ENCODE measurements at places on chromosomes 11 and 22.

DNA sequence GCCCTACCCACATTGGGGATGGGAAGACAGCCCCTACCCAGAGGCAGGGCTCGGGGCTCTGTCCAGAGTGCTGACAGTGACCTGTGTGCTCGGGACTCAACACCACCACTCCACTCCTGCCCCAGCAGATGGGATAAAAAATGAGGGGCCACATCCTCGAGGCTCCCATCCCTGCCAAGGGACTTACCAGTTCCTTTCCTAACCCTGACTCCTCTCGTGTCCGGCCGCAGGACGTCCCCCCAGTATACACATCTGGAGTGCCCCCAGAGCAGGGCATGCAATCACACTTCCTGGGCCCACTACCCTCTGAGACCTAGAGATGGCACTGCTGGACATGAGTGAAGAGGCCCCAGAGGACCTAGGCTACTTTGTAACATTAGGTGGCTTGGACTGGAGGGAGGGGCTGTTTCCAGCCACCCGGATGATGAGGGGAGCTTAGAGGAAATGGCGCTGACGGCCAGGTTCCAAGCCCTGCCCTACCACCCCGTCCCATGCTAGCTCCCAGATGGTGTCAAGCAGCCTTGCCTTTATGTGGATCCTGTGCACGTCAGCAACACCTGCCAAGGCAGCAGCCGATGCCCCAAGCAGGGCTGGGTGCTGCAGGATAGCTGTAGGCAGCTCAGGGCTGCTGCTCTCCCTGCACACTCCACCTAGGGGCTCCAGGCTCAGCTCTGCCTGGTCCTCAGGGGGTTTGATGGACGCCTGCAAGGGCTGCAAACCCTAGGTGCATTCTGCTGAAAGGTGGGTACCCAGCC is 86.6 kb downstream of the DGCR2 start:
- DNase-seq, result no peak

DNA sequence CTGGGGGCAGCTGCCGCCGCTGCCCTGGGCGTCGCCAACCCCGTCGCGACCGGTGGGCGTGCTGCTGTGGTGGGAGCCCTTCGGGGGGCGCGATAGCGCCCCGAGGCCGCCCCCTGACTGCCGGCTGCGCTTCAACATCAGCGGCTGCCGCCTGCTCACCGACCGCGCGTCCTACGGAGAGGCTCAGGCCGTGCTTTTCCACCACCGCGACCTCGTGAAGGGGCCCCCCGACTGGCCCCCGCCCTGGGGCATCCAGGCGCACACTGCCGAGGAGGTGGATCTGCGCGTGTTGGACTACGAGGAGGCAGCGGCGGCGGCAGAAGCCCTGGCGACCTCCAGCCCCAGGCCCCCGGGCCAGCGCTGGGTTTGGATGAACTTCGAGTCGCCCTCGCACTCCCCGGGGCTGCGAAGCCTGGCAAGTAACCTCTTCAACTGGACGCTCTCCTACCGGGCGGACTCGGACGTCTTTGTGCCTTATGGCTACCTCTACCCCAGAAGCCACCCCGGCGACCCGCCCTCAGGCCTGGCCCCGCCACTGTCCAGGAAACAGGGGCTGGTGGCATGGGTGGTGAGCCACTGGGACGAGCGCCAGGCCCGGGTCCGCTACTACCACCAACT is 1.0 kb downstream of the FUT4 start:
- DNase-seq, result no peak

GRCh38 chr11:124977006-124977405 is 23.0 kb downstream of the CCDC15 start:
- DNase-seq, result no peak

DNA sequence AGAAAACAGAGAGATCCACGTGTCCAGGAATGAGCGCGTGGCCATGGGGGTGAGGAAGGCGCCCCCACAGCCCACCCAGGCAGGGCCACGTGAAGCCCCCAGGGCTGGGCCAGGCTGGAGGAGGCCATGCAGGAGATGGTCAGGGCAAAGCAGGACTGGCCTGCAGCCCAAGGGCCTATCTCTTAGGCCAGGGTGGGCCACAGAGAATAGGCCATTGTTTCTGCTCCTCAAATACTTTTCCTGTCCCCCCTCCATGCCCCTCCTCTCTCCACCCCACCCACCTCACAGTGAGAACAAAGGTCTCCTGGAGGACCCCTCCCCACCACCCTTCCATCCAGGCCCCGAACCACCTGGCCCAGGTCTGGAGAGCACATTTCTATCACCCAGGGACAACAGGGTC is 8.3 kb upstream of the CDC42EP1 start:
- DNase-seq, result no peak

GRCh38 chr11:129881570-129882170 is 13.7 kb downstream of the NFRKB start:
- DNase-seq, result no peak

DNA sequence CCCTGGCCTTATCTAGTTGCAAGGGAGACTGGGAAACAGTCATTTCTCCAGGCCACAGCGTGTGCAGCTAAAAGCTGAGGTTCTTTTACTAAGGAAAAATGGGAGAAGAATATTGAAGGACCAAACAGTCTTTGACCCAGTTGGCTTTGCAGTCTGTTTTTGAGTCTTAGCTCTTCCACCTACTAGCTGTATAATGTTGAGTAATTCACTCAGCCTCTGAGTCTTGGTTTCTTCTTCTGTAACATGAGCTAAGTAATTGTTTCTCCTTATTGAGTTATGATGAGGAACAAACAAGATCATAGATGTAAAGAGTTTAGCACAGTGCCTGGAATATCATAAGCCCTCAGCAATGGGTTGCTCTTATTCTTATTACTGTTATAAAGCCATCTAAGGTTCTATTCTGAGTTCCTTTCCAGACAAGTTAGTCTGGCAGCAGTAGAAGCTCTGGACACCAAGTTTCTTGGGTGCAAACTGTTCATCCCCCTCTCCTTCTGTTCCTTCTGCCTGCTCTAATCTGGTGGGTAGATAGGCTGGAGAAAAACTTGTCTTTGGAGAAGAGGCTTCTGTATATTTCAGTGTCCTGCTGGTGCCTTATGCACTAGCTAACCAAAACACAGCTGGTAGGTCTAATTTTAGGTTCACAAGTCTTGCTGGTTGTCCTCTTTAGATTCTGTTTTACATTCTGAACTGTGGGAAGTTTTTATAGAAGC is 13.5 kb downstream of the TRIM44 start:
- DNase-seq, result no peak
